Neural progenitor cell (in vitro differentiated cells): ENCODE measurements at places on chromosomes 7 and 10.

DNA sequence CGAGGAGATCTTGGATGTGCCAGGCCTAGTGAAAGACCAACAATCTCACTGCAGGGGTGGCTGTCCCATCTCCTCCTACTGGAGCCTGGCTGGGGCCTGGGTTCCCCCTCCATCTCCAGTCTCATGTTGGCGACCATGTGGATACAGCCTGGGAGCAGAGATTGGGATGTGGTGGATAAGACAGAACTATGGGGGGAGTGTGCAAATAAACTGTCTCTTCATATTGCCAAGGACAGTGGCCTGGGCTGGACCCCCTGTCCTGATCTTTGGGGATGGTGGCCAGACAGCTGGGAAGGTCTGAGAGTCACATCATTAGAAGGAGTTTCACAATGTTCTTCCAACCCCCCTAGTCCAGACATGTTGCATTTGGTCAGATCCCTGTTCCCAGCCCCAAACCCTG lies 5.8 kb upstream of the MINDY4 start:
- DNase-seq, result no peak

GRCh38 chr7:72924733-72925545 lies at the start of gene POM121:
Gene POM121 (plus strand): TSS chr7:72925095. CDS start chr7:72925122, 27 bp downstream.
- peak; percentile 95 for DNase-seq

DNA sequence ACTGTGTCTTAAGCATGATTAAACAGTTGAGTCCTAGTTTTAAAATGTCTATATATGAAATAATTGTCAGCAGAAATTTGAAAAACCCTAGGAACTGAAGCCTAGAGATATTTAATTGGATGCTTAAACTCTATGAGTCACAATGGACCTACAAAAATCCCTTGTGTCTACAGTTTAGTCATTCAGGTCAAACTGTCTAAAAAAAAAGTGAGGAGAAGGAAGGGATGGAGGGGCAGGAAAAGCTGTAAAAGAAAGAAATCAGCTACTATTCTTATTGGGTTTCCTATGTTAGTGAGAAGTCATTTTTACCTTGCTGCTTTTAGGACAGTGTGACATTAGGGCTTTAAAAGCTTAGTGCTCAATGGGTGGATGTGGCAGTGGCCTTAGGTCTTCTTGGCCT lies 406.1 kb upstream of the FZD8 start:
- DNase-seq, result no peak

DNA sequence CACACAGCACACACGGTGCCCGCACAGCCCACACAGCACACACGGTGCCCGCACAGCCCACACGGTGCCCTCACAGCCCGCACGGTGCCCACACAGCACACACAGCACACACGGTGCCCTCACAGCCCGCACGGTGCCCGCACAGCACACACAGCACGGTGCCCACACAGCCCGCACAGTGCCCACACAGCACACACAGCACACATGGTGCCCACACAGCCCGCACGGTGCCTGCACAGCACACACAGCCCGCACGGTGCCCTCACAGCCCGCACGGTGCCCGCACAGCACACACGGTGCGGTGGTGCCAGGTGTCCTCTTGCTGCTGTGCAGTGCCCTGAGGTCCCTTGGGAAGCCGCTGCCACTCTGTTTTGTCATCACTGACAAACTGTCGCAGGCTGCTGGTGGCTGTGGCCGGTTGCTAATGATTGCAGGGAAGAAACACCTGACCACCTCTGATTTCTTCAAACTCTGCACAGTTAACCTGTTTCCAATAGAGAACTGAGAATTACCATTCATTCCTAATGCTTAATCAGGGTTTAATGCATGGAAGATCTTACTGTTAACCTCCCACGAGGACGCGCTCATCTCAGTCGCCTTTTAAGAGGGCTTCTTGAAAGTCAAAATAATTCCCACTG lies 66.9 kb downstream of the GLRX3 start:
- DNase-seq, result no peak

DNA sequence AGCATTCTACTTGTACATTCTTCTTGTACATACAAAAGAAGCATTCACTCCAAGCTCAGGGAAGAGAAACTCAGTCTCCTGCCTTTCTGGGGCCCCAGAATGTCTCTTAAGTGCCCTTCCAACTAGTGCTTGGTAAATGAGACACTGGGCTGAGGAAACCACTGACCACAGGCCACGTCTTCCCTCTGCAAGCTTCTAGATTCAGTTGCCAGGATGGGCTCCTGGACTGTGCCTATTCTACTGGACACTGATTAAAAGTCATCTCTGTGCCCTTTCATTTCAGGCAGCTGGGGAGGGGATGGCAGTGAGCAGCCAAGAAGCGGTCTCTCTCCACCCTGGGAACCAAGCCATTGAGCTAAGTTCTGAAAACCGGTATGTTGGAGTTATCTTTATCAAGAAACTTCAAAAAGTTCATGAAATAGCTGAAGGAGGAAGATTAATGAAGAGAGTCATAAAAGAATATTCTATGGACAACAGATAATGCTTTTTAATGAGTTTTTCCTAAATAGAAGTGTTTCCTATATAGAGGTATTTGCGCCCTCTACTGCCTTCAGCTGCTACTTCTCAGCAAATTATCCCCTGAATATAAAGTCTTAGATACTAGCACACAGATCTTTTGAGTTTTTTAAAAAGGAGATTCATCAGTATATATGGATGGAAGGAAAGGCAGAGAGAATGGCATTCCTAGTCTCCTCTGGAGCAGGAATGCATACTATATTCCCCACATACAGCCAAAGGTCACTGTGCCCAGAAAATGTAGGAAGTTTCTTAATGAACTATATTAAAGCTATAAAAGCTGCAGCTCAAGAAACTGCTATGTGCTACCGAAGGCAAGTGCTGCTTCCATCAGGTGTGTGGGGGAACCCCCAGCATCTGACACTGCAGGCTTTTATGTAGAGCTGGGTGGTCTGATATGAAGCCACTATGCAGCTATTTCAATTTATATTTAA lies 8.4 kb upstream of the IFIT1B start:
- peak; percentile 29 for DNase-seq

DNA sequence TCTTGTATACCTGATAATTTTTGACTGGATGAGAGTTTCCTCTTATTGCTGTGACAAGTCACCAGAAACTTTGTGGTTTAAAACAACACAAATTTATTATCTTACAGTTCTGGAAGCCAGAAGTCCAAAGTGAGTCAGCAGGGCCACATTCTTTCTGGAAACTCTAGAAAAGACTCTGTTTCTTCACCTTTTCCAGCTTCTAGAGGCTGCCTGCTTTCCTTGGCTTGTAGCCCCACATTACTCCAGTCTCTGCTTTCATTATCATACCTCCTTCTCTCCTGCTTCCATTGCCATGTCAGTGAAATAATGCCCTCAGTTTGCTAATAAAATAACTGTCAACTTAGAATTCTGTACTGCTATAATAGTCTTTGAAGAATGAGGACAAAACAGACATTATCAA lies 65.3 kb downstream of the VCL start:
- no peak for DNase-seq

DNA sequence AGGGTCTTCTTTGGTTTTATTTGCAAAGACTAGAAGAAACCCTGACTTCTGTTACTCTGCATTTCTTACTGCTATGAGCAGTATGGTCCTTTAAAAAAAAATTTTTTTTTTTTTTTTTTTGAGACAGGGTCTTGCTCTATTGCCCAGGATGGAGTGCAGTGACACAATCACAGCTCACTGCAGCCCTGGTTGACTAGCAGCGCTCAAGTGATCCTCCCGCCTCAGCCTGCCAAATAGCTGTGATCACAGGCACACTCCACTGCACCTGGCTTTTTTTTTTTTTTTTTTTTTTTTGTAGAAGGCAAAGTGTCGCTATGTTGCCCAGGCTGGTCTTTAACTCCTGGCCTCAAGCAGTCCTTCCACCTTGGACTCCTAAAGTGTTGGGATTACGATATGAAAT lies 17.4 kb downstream of the CNNM2 start:
- no peak for DNase-seq

GRCh38 chr10:79237454-79238157 lies 109.7 kb upstream of the PPIF start:
- DNase-seq, result no peak

DNA sequence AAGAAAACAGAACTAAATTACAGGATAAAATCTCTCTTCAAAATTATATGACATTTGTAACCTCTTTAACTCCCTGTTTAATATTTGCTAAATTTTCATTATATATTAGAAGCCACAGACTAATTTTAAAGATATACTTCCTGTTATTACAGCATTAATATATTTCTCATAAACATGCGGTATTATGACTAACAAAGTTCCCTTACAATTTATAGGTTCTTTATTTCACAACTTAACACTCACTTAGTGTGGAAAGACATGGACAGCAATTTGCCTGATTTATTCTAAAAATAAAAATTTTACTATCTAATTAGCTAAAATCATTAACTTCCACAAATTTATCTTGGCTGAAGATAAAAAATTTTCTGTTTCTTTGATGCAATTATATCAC lies 29.0 kb downstream of the CTNNA3 start:
- DNase-seq, result no peak

GRCh38 chr7:96899108-96899507 lies 106.2 kb upstream of the DLX6 start:
- no peak for DNase-seq

- no peak for DNase-seq
These were observed 212.3 kb downstream of the MTERF1 start for GRCh38 chr7:91668217-91668616.
